ENCODE measurements at places on chromosomes 1 and 21.

- peak; percentile 31 for DNase-seq
These were observed 62.2 kb downstream of the LRRC40 start for GRCh38 chr1:70143048-70143659.

DNA sequence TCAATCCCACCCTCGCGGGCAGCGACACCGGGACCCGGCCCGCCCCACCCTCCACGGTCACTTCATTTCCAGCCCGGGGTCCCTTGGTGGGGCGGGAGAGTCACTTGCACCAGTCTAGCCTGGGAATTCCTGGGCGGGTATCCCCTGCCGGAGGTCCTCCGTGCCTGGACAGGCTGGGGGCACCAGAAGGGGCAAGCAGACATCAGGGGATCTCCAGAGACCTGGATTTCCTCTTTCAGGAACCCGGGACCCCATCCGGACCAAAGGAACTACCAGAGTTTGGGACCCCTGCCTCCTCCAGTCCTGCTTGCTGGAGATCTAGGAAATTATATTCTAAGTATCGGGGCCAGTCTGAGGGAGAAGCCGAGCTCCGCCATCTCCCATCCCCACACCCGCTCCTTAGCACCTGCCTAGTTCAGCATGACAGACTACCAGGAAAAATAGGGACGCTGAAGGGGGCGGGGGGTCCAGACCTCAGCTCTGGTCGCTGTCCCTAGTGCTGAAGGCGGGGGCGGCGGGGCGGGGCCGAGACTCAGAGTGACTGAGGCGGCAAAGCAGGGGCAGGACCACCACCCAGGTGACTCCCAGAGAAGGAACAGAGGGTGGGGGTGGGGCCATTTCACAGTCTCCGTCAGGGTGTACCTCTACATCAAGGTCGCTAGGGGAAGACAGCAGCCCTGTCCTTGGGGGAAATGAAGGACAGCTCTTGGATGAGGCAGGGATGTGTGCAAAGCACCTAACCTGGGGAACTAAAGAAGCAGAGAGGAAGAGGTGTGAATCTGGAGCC is 832 bp downstream of the HCN3 start:
- no peak for DNase-seq

DNA sequence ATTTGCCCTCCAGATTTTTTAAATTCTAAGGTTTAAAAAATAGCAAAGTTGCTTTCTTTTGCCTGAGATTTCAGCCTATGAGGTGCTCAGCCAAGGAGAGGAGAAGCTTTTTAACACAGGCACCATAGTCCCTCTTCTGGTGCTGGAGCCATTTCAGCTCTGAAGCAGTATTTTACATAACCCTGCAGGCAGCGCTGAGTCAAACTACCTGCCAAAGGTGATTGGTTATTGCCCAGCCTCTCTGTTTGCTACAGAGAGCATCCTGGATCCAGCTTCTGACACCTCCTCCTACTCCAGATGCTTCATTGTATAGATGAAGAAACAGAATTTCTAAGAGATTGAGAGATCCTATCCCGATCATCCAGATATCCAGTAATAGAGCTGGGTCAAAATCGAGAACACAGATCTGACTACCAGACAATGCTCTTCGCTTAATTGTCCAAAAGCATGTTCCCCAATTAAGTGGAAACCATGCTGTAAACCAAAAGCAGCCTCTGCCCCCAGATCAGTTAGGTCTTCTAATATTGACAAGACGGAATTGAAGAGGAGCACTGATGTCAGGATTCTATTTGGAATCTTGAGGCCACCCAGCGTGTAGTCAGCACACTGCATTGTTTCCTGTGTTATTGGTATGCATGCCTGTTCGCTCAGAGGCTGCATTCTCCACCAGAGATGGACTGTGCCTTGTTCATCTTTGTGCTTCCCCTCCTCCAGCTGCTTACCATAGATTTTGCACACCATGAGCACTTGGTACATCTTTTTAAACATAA is 22.1 kb downstream of the RGS8 start:
- DNase-seq: no peak

DNA sequence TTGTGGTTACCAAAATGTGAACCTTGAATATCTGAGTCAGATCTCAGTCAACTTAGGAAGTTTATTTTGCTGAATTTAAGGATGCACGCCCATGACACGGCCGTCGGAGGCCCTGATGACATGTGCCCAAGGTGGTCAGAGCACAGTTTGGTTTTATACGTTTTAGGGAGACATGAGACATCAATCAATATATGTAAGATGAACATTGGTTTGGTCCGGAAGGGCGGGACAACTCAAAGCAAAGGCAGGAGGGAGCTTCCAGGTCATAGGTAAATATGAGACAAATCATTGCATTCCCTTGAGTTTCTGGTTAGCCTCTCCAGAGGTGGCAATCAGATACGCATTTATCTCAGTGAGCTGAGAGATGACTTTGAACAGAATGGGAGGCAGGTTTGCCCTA is 1.0 kb upstream of the PRMT2 start:
- no peak for DNase-seq

DNA sequence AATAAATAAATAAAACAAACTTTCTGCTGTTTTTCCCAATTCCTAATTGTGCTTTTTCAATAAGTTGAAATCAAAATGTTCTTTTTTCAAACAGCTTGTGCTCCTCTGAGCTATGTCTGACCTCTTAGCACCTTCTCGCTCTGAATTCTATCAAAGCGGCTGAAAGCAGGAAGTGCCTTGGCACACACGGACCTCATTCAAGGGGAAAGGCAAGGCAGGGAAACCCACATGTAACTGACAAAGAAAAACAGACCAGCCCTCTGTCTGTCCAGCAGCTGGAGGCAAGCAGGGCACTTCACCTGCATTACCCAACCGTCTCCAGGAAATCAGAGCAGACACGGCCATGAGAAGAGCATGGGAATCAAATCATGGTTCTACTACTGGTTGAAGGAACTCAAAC is 56.7 kb downstream of the PLPP3 start:
- DNase-seq: no peak

- no peak for DNase-seq
These were observed 52.2 kb downstream of the KCNC4 start for GRCh38 chr1:110262296-110262695.

- no peak for DNase-seq
These were observed 260.6 kb upstream of the VAMP3 start for GRCh38 chr1:7510389-7510931.

DNA sequence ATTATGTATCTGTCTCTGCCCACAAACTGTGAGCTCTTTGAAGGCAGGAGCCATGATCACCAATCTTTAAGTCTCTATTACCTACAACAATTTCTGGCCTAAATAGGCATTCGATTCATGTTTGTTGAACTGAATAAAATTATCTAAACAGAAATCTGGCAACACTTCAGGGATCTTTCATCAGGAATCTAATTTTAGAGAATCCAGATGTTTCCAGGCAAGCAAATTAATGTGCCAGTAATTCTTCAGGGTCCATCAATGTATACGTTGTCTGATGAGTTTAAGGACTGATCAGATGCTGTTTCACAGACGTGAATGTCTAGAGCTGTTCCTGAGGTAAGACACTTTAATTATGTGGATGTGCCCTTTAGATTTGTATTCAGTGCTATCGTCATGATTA is 524.4 kb downstream of the PTPRC start:
- no peak for DNase-seq

DNA sequence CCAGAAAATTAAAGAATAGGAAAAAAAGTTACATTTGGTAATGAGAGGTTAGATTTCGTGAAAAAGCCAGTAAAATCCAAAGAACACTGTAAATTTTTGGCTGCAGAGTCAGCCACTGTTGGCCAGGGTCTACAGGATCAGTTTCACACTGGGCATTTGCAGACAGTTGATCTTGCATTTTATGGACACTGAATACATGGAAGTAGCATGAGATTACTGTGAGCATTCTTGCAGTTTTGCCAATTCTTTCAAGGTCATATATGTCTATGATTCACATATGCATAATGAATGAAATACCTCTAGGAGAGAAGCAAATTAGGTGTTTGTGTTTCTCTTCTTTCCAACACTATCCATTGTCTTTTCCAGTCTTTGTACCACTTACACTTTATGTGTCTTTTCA is 200.8 kb upstream of the DPYD start:
- DNase-seq: no peak

- no peak for DNase-seq
These were observed 66.5 kb downstream of the RYR2 start for GRCh38 chr1:237108297-237109040.

- DNase-seq: no peak
These were observed 4.6 kb upstream of the ZNF678 start for GRCh38 chr1:227558732-227559262.

GRCh38 chr1:52225174-52225573 is 83.3 kb downstream of the ZFYVE9 start:
- no peak for DNase-seq

DNA sequence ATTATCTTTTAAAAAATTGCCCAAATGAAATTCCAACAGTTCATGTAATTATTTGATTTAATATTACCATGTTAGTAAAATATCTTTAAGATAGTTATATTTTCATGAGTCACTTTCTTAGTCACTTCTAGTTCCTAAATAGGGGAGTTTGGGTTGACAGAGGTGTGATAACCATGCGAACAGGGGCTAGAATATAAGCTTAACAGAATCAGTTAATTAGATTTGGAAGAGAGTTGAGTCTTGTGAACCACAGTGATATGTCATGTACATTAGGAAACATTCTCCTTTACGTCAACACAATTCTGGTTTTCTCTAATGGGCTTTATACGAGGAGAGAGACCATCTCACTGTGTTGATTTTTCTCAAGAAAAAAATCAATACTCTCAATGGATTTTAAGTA is 64.8 kb upstream of the ZNF281 start:
- no peak for DNase-seq

DNA sequence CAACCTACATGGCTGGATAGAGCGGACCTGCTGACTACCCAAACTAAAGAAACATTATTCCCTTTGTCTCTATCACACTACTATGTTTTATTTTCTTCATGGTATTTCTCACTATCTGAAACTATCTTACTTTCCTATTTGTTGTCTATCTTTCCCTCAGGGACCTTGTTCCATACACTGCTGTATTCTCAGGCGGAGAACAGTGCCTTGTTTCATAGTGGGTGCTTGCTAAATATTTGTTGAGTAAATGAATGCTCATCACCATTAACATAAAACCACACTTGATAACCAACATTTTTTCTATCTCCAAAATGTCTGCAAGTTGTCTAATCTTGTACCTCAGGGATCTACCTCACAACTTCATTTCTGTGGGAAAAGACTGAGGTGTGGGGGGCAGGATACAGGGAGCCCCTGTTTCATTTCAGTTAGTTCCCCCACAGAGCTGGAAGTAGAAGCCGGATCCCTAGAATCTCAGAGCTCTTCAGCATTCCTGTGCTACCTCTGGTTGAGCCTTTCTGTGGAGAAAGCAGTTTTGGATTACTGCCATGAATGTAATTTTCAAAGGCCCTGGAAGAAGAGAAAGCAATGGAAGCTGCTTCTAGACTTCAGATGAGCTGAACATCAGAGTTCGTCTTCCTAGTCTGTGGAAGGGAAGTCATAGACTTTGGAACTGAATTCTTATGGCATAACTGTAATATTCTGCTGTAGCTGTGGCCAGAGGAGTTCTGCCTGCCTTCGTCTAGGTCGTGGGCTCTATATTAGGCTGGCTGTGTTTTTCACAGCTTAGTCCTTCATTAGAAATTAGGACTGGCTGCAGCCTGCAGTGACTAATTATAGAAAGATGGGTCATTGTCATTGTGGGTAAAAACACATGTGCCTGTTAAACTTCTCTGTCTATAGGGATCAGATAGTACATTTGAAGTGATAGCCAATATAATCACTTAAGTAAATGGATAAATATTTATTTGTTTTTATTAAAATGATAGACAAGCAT is 293.2 kb upstream of the SGIP1 start:
- DNase-seq: no peak

- no peak for DNase-seq
These were observed 50.1 kb downstream of the RASAL2 start for GRCh38 chr1:178143730-178144690.
